H4 (cell line): ENCODE measurements at places on chromosomes 4 and X. TPM values are rescaled to one million over a fixed set of nuclear protein-coding genes. Genes with fewer than 3 reads are reported as not detected.

SGCB gene
- total RNA-seq: 12.4 and 13.4 TPM in 2 replicates

FGB gene
- 1.2 TPM in 1 of 2 replicates, not detected in the other for total RNA-seq

PRSS12 gene
- 6.7 and 12.2 TPM in 2 replicates for total RNA-seq

APLN gene
- 0.19 and 0.74 TPM in 2 replicates for total RNA-seq

RTL5 gene
- total RNA-seq: 0.48 and 0.90 TPM in 2 replicates

GPC4 gene
- 2.4 and 2.7 TPM in 2 replicates for total RNA-seq

MXRA5 gene
- not detected in 2 replicates for total RNA-seq

HMX1 gene
- total RNA-seq: 5.1 and 7.3 TPM in 2 replicates

MAGEB1 gene
- not detected in 2 replicates for total RNA-seq

CTAG1B gene
- total RNA-seq: not detected in 2 replicates
